Urothelium cell line (cell line): ENCODE measurements at places on chromosomes 6 and 20.

GRCh38 chr6:44489910-44490604 is 102.6 kb downstream of the CDC5L start:
- peak; percentile 83 for DNase-seq

DNA sequence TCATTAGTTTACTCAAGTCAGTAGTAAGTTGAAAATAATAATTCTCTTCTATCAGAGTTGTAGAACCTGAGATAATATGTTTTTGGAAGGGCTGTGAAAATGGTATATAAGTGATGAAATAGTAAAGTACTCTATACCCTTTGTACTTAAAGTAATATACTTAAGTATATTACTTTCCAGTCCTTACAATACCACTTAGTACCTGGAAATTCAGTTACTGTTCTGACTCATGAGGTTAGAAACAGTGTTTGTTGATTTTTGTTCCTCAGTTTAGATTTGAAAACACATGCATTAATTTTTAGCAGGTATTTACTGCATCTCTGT is 10.1 kb downstream of the TULP4 start:
- DNase-seq: no peak

DNA sequence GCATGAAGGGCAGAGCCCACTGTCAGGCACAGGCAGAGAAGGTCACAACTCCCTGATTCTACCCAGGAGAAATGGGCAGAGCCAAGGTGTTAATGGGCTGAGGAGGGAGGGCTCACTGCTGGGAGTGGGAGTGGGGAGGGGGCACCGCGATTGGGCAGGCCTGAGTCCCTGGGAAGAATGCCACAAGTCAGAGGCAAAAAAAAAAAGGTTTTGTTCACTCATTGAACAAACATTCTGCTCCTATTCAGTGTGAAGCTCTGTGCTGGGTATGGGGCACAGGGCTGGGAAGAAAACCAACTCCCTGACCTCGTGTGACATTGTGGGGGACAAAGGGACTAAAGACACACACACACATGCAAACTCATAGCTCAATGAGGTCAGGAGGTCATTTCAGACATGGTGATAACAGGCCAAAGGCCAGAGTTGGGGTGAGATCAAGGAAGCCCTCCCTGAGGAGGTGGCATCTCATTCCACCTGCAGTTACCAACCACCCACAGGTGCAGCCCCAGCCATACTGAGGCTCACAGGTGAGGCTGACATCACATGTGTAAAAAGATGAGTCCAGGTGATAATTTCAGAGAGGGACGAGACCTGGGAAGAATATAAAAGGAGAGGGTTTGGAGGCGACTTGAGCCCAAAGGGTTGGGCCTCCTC is 3.2 kb upstream of the PMEPA1 start:
- no peak for DNase-seq

DNA sequence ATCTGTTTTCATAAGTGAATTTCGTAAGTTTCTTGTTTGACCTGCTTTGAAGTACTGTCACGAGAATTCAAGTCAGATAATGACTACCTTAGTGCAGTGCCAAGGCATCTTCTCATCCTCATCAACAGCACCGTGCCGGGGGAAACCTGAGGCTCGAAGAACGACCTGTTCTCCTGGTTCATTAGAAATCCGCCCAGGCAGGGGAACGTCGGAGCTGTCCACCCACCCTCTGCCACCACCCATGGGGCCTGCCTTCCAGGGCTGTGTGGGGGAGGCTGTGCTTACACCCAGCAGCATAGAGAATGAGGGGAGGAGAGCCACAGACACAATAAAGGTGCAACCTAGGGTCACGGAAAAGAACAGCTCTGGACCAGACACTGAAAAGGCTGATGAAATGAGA is 101.6 kb downstream of the RAMACL start:
- no peak for DNase-seq

DNA sequence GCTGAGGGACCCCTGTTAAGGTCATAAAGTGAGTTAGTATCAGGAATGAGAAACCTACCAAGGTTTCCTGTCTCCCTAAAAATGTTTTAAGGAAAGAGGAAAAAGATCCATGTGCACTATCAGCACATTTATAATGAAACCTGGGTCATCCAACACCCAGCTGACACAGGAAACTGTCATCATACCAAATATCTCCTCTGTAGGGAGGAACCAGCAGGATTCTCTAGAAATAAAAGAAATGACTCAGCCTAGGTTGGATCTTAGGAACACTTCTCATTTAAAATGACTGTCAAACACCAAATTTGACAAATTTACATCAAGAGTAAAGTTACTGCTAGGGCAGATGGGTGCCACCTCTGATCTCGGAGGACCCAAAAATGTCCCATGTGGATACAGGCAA is 21.7 kb downstream of the GFOD1 start:
- DNase-seq: no peak

DNA sequence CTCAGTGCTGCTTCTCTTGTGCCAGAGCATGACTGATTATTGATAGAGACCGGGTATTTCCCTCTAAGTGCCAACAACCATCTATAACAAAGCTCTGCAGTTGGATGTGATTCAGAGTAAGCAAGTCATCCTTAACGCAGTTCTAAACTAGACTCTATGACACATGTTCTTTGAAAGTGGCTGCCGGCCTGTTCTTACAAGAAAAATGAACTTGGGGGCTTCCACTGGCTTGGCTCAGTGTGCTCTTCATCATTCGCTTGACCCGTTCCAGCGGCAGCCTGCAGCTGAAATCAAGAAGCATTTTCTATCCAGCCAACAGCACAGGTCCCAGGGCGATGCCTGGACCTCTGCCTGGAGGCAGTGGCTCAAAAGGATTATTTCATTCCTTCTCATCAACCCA is 29.8 kb downstream of the GFOD1 start:
- DNase-seq: no peak
